ENCODE measurements at places on chromosomes 5 and 9.
A peak's percentile ranks its signal among the peaks of the same experiment; 100 is the strongest.

DNA sequence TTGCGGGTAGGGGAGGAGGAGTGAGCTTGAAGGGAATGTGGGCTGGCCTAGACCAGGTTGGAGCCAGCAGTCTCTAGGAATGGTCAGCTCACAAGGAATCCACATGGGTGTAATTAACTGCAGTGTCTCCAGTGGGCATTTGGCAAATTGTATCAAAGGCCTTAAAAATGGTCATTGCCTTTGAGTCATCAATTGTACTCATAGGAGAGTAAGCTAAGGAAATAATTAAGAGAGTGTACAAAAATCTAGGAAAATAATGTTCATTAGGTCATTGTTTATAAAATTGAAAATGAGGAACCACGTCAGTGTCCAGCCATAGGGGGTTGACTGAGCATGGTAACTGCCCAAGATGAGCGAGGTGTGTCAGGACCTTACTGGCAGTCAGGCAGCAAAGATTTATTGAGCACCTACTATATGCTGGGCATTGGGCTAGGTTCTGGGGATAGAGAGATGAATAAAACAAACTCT, 29.8 kb upstream of the RPL26L1 start:
- no peak for DNase-seq

GRCh38 chr5:171593976-171594375, 174.5 kb downstream of the FGF18 start:
- DNase-seq, result no peak

DNA sequence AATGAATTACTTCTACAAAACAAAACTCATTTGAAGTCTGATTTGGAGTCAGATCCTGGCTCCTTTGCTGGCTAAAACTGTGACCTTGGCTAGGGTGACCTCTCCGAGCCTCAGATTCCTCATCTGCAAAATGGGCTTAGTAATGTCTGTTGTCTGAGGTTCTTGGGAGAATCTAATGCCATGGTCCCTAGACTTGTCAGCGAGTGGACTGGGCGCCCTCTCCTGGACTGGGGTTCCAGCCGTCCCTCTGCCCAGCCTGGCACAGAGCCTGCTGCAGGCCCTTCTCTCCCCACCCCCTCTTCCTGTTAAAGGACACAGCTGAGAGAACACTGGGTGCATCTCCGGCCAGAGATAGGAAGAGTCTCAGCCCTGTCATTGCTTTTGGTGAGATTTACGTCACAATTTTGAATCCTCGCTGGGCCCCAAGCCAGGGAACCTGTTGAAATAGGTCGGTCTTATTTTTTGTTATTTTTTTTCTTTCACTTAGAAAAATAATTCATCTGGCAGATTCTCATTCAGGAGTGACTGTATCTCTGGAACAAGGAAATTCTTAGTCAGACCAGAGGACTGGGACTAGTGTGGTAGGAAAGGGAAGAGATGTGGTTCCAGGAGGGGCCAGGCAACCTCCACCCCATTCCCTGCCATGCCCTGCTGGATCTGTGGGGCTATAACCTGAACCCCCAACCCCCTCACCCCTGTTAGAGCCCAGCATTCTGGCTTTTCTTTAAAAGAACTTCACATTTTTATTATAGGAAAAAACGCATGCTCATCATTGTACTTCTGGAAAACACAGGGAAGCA, 48.2 kb upstream of the RPL26L1 start:
- no peak for DNase-seq

DNA sequence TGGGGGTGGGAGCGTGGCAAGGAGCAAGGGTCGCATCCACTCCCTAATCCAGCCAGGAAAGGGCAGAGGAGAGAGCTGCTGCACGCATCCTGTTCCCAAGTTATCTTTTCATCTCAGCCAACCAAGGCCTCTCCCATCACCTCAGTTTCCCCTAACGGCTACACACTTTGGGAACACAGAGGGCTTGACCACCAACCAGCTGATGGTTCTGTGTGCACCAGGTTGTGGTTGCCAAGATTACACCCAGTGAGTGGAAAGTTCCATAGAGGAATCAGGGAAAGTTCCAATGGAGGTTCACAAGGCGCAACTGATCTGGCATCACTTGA, 53.9 kb downstream of the ADAM19 start:
- DNase-seq, result no peak

DNA sequence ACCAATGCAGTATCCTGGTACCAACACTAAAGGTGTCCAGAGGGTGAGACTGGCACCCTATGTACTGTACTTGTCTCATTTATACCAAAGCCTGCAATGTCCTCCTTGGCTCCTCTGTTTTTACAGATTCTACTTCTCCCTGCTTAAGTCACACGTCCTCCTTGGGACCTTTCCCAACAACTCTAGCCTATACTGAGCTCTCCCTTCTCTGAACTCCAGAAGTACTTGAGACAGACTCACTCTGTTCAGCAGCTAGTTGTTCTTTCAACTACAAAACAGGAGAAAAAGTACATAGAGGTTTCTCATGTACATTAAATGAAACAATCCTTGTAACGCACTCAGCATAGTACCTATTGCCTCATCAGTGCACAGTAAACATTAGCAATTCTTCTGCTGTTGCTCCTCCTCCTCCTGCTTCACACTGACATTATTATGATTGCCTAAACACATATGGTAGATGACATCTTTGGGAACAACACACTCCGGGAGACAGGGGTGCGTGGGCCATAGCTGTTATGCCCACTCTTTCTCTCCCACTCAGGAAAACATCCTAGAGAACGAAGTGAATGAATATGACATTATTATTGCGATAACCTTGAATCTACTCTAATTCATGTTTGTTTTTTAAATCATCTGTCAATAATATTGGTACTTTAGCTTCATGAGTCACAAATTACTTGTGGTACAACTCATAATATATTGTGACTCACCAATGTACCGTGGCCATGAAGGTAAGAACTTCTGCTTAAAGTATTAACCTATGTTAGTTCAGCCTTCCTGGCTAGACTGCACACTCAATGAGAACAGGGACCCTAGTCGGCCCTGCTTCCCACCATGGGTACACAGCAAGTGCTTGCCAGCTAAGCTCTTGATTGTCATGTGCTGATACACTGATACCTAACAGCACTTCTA, 180.3 kb upstream of the ADRA1B start:
- no peak for DNase-seq

DNA sequence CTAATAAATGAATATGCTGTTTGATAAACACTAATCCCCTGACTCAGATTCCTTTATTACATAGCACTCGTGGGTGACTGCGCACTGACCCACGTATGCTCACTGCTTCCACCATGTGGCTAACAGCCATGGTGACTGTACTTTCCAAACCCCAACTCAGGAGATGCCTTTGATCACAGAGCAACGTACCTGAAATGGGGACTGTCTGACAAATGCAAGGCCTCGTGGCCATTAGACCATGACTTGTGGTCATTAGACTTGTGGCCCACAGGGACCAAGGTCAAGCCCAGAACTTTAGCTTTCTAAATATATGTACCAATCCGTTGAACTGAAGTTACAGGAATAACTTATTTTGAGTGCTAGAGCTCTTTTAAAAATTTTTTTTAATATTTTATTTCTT, 46.6 kb downstream of the CYFIP2 start:
- peak; percentile 37 for DNase-seq

DNA sequence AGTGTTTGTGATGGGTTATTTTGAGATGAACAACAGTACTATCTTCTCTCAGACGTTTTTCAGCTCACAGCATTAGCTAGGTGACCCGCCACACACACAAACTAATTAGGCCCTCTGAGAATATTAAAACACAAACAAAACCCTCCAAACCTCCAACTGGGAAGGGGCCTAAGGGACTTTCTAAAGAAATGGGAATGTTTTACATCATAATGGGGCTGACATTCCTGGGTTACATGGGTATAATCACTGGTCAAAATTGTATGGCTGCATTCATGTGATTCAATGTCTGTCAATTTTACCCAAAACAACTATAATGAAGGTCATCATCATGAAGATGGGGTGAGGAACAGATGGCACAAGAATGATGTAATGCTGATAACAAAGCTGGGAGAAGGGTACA, 59.6 kb downstream of the SPTLC1 start:
- DNase-seq, result no peak

GRCh38 chr9:113587471-113588031, 124.0 kb downstream of the RGS3 start:
- DNase-seq, result no peak

- no peak for DNase-seq
These were observed 19.4 kb upstream of the RNF130 start for GRCh38 chr5:180090769-180091546.

- DNase-seq, result no peak
These were observed 44.7 kb downstream of the GGTA1 start for GRCh38 chr9:121454972-121455371.

DNA sequence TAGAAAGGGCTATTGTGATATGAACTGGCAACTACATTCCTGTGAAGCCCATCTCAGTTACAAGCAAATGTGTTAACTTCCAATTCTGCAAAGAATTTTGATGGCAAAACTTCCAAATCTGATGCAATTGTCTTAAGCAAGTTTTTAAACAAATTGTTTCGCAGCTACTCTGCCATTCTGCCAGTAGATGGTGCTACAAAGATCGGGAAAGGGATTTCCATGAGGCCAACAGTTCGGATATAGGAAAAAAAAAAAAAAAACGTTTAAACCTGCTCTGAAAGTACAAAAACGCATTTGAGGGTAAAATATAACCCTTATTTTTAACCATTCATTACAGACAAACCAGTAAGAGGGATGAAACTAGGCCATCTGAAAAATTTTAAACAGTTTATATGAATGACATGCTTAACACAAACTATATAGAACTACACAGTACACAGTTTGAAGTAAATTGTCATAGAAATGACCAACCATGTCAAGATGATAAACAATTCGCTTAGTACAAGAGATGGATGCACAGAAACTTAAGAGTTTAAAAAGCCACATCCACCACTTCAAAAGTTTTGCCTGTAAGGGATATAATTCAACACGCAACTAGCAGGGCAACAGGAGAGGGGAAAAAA, 2.2 kb downstream of the HNRNPA0 start:
- no peak for DNase-seq

GRCh38 chr5:177349762-177350161, 1.7 kb downstream of the LMAN2 start:
- no peak for DNase-seq

- DNase-seq, result no peak
These were observed 5.5 kb downstream of the ASTN2 start for GRCh38 chr9:117409321-117409720.

DNA sequence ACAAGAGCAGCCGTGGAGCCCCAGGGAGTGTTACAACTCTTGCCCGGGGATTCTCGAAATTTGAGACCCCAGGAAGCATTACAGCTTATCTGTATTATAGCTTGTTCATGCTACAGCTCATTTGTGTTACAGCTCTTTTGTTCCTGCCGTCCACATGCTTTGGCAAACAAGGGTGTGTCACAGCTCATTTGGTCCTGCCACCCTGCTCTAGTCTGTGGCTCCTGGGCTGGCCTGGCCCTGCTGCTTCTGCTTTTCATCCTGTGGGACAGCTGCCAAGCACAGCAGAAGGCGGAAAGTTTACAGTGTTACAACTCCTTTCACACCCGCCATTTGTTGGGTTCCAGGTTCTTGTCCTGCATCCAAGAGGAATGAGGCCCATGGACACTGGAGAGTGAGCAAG, 685.0 kb downstream of the SLCO4C1 start:
- DNase-seq, result no peak
